Activated naive CD4-positive, alpha-beta T cell (primary cell): ENCODE measurements at places on chromosomes 7 and 10.

- DNase-seq: no peak
These were observed 201.2 kb upstream of the PRKCQ start for GRCh38 chr10:6781133-6781770.

- DNase-seq: no peak
These were observed 20.6 kb upstream of the GDI2 start for GRCh38 chr10:5833814-5834213.

DNA sequence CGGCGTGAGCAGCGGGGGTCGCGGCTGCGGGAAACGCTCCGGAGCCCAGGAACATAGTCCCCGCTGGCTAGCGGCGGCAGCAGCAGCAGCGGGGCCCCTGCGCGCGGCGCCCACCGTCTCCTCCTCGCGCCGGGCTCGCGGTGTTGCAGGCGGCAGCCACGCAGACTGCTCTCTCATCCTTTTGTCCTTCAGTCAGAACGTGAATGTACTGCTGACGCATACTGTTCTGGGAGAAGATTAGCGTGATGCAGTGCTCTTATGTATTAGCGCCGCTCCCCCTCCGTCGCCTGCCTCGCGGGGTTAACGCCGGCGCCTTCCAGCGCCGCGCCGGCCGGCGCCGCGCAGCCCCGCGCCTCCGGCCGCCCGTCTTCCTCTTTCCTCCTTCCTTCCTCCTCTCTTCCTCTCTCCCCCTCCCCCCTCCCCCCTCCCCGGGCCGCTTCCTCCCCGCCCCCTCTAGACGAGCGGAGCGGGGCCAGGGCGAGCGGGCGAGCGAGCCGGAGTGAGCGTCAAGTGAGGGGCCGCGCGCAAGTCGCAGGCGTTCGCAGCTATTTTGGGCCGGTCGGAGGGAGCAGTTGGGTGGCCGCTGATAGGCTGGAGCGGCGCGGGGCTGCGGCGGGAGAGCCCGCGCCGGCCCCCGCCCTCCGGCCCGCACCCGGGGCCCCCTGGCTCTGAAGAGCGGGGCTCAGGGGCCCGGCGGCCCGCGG lies 816 bp upstream of the LRRC4 start:
- no peak for DNase-seq

DNA sequence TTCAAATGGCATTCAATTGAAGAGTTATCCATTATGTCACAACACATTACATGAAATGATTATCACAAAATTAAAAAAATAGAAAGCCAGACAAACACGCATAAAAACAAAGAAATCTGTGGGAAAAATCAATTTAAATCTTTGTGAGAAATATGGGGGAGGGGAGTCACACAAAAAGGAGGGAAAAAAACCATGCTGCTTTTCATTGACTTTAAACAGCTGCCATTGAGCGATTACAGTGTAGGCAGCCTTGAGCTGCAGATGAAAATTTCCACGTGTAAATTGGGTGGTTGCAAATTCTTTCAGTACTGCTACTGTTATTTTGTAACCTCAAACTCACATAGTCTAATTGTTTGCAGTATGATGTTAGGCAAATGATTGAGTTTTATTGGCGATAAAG lies 889.9 kb upstream of the PHF14 start:
- DNase-seq: no peak

- DNase-seq: no peak
These were observed 3.4 kb downstream of the CLEC2L start for GRCh38 chr7:139526578-139527544.

- no peak for DNase-seq
These were observed 1.4 kb upstream of the SLC25A28 start for GRCh38 chr10:99621454-99622251.

- DNase-seq: no peak
These were observed 3.5 kb downstream of the NRCAM start for GRCh38 chr7:108452707-108453106.

DNA sequence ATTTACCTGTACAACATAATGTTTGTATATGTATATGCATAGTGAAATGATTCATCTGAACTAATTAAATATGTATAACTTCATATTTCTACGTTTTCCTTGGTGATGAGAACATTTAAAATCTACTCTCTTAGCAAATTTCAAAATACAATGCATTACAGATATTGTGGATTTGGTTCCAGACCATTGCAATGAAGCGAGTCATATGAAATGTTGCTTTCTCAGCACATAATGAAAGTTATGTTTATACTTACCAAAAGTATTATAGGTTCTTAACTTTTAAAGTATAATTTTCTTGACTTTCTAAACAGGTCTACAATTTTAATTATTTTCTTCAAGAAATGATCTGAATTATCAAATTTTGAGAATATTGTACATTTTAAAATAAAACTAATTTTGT lies 189.2 kb downstream of the CSTF2T start:
- DNase-seq: no peak
